ENCODE measurements at places on chromosomes 12 and 14.

GRCh38 chr12:98678236-98678945, 33.3 kb downstream of the APAF1 start:
- no peak for DNase-seq

GRCh38 chr12:570921-571794, 92.1 kb downstream of the NINJ2 start:
- DNase-seq, result peak; percentile 64

- no peak for DNase-seq
Measured at GRCh38 chr14:74190927-74191575, 48.2 kb upstream of the VSX2 start.

DNA sequence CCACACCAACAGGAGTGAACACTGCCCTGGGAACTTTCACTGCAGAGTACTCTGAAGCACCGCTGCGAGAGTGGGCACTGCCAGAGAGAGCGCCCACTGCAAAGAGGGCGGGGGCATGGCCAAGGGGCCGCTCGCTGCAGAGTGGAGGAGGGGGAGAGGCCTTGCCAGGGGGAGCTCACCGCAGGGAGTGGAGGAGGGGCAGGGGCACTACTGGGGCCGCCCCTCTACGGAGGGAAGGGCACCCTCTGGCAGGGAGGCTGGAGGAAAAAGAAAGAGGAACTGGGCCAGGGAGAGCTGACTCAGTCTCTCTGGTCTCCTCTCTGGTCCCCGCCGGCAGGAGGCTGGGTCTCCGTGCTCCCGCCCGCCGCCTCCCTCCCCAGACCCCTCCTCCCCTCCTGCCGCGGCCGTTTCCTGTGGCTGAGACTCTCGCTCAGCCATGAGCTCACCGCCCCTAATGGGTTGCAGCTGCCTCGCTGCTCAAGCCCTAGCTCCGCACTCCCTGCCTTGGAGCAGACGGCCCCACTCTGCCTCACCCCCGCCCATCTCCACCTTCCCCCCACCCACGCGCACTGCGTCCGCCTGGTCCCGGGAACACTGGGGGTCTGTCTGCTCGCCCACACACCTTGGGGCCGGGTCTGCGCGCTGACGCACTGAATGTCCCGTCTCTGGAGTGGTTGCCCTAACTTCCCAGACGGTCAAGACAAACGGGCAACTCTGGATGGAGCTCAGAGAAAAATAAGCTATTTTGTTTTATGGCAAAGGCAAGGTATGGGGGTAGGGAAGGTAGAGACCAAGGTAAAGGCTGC, 1.3 kb downstream of the ARHGEF40 start:
- DNase-seq, result peak; percentile 87

DNA sequence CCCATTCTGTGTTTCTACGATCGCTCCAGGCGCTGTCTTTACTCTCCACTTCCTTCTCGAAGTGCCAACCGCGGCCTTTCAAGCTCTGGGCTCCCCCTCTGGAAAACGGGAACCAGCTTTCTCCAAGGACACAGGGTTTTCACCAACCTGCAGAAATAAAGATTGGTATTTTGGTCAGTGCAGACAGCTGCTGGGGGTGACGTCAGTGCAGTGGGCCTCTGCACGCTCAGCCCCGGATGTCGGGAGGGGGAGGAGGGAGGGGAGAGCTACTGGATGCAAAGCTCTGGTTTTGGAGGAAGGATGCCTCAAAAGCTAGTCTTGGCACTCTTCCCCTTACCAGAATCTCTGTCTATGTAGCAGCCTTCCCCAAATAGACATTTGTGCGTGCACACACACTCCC, 19.9 kb downstream of the HRK start:
- DNase-seq, result peak; percentile 54

DNA sequence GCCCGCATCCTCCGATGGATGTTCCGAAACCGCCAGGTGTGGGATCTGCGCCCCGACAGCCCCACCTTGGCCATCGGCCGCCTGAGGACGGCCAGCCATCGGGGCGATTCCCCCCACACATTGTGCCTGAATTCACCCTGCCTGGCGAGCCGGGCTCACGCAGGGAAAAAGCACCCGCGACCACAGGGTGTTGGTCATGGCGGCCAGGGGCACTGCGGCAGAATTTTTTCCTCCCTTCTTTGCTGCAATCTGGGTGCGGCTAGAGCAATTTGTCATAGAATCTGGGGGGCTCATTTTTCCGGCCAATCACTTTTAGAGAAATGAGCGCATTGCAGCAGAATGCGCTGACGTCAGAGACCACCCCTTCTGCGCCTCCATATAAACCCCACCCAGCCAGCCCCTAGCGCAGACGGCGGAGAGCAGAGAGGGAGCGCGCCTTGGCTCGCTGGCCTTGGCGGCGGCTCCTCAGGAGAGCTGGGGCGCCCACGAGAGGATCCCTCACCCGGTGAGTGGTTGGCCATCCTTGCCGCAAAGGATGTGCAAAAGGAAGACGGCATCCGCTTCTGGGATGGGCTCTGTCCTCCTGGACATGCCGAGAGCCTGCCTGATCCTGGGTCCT, at the start of gene MEG3:
Gene MEG3 (plus strand): TSS at position 406 of the 619 bp plus-strand sequence.
- peak; percentile 39 for DNase-seq

GRCh38 chr12:89529738-89530137, 3.9 kb upstream of the POC1B start:
- DNase-seq, result no peak

DNA sequence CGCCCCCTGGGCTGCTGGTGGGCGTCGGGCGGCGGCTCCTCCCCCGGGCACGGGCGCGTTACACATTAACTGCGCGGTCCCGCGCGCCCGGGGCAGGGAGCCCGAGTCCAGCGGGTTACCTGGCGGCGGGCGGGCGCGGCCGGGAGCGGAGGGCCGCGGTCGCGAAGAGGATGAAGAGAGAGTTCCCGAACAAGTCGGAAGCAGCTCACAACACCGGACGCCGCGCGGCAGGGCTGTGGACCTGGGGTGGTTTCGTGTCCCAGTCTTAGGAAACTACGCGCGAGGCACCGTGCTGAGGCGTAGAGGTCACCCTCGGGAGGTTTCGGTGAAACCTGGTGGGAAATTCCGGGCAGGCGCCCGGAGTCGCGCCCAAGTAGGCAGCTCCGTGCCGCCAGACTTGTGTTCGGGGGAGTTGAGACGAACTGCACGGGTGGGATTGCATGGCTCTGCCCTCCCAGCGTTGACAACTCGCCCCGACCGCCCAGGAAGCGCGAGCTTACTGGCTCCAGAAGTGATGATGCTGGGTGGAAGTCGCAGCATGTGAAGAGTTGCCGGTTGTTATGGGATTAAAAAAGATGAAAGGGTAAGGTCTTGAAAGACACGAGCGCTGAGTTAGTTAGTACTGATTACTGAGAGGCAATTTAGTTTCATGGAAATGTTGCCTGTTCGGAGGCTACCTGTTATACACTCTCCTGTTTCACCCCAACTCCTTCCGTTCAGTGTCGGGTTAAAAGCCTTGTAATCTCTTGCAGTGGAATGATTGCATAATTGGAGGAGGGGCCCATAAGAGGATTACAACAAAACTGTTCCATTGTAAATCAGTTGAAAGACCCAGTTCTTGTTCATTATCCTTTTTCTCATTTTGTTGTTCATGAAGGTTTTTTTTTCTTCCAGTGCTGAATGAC, 879 bp downstream of the RAB3IP start:
- DNase-seq, result no peak

DNA sequence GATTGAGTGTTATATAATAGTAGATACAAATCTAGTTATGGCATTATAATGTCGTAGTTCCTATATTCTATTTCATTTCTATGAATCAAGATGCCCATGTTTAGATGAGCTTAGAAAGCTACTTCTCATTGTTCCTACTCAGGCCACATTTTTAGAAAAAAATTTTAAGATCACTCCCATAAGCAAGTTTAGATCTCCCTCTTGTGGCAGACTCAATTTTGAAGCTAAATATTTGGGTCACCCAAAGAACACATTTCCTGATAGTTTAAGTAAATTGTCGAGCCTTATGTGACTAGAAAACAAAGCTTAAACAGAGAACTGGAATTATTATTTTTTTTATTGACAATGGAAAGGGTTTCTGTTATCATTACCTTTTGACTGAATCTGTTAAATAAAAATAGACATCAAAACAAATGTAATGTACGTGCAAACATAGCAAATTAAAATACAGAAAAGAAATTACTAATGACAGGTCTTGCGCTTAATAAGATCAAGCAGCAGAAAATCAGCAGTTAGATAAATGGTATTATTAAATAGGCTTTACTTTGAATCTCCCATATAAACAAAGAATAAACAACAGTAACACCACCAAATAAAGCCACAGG, 180.2 kb downstream of the ACSS3 start:
- peak; percentile 30 for DNase-seq

- no peak for DNase-seq
Measured at GRCh38 chr12:85575120-85576096, 260.8 kb downstream of the RASSF9 start.

DNA sequence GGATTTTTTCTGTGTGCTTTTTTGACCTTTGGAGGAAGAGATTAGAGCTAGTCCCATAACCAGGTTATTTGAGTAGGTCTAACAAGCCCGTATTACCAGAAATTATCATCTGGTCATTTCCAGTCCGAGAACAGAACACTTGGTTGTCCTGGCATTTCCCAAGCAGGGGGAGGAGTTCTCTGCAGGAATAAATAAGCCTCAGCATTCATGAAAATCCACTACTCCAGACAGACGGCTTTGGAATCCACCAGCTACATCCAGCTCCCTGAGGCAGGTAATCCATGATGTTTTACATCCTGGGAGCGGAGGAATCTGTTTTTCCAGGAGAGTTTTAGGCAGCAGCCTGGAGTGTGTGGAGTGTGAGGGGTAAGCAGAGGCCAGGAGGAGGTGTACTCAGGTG, at the start of gene SERPINA3:
Gene SERPINA3 (plus strand): TSS at position 218 of the 400 bp plus-strand sequence. CDS start 2,051 bp downstream, outside the sequence.
- DNase-seq, result no peak

GRCh38 chr12:4213471-4213870, 60.1 kb upstream of the CCND2 start:
- DNase-seq, result no peak

- DNase-seq, result no peak
Measured at GRCh38 chr12:58819345-58819744, 101.0 kb downstream of the LRIG3 start.

- DNase-seq, result no peak
Measured at GRCh38 chr12:66329941-66330340, 27.6 kb downstream of the HELB start.

- DNase-seq, result no peak
Measured at GRCh38 chr12:6458281-6459003, 6.6 kb downstream of the TAPBPL start.

DNA sequence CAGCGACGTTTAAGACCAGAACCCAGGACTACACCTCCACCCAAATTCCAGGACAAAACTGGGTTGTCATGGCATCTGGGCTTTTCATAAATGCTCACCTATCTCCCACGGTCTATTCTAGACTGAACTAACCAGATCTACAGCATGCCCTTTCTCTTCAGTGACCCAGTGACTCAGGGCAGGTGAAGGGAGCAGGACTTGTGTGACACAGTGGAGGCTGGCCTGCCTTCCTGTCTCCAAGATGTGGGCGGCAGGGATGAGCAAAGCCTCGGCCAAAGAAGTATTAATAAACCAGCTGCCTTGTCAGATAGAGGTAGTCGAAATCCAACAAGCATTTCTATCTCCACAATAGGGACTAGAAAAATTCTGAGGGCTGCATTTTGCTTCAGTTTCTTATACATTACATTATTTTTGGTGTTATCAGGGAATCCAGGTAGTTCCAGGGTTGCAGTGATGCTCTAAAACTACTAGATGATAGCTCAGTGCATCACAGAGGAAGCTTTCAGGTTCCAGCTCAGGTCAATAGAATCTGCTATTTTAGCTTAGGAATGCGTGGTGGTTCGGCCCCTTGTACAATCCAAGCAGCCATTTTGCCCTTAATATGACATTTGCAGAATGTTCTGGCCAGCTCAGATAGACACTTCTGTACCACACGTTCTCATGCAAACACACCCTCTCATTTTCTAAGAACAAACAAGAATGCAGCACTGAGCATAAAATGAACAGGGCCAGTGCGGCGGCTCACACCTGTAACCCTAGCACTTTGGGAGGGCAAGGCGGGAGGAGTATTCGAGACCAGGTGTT, 4.2 kb upstream of the GLRX5 start:
- no peak for DNase-seq

GRCh38 chr14:65373671-65374039, 38.9 kb upstream of the FUT8 start:
- DNase-seq, result no peak

DNA sequence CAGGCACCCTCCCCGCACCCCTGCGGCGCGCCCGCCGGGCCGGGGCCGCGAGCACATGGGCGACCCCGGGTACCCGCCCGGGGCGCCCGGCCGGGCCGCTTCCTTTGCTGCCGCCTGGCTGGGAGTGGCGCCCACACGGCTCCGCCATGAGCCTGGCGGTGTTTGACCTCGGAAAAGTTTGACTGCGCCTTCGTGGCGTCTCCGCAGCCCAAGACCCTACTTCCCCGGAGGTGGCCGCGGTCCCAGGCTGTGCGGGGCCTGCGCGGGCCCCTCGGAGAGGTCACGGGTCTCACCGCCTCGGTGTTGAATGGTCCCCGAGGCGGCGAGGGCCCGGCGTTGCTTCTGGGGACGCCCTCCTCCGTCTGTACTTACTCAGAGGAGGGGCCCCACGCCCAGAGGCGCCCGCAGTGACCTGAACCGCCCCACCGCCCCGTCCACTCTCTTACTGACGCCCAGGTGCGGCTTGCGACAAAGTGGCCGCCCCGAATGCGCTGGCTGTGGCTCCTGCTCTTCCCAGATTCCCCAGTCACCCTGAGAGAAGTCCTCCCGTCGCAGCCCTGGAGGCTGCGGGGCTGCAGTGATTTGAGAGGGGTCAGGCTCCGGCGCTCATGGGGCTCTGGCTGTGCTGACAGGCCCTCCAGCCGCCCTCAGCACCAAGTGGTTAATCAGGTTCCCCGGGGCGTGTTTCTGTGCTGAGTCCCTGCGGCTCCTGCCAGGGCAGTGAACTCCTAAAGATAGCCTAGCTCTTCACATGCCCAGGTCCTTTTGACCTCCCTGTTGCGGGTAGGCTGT, 5.8 kb downstream of the KMT5A start:
- no peak for DNase-seq

- DNase-seq, result no peak
Measured at GRCh38 chr12:67484791-67485480, 163.6 kb upstream of the DYRK2 start.

- peak; percentile 32 for DNase-seq
Measured at GRCh38 chr12:90253674-90254181, 545.1 kb upstream of the ATP2B1 start.

DNA sequence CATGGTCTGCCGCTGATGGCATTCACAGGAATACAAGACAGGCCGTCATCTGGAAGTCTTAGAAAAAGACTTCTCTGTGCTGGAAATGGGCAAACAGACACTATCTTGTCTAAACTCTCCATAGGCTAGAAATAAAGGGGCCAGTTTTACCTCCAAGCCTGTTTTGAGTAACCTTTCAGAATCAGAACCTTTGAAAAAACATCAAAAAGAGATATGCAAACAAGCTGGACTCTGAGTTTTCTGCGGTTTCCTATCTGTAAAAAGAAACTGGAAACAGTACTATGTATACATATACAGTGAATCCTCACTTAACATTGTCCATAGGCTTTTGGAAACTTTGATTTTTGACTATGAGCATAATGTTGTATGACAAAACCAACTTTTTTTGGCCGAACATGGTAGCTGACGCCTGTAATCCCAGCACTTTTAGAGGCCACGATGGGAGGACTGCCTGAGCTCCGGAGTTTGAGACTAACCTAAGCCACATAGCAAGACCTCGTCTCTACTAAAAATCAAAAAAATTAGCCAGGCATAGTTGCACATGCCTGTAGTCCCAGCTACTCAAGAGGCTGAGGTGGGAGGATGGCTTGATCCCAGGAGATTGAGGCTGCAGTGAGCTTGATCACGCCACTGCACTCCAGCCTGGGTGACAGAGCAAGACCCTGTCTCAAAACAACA, 92.9 kb upstream of the MAX start:
- no peak for DNase-seq
